ENCODE measurements at places on chromosomes 6 and 20.

GRCh38 chr6:89834884-89835792 is 5.5 kb downstream of the CASP8AP2 start:
- DNase-seq, result no peak

GRCh38 chr6:88538130-88538706 is 372.1 kb upstream of the CNR1 start:
- no peak for DNase-seq

- DNase-seq, result no peak
Measured at GRCh38 chr6:21634582-21634981, 41.0 kb downstream of the SOX4 start.

DNA sequence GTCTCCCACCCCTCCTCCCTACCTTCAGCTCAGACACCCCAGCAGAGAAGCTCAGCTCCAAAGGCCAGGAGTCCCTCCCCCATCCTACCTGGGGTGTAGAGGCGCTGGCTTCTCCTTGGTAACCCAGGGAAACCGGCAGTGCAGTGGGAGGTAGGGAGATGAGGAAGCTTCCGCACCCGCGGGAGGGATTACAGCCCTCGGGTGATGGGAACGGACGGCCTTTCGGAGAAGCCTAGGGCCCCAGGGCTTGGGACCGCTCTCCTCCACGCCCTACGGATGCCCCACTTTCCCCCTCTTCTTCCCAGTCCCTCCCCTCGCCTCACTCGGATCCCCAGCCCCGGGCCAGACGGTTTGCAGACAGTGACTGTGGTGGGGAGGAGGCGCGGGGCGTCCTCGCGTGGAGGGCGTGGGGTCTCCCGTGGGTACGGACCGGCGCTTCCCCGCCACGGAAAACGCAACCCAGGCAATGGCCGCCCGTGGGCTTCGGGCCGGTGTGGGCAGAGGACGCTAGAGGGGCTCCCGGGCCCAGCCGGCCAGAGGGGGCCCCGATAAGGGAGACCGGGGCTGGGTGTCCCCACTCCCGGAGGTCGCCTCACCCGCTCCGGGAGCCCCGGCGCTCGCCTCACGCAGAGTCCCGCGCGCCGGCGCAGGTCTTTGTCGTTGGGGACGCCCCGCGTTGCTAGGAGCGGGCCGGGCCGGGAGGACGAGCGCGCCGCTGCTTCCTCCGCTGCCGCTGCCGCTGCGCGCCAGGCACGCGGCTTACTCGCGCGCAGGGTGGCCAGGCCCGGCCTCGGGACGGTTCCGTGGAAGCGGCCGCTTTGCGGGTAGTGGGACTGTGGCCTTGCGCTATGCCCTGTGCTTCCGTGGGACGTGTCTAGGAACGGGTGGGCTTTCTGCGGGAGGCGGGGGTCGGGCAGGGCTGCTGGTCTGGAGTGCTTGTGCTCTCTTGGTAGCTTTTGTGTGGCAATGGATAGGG is 15.8 kb downstream of the AARS2 start:
- DNase-seq, result peak; percentile 50

DNA sequence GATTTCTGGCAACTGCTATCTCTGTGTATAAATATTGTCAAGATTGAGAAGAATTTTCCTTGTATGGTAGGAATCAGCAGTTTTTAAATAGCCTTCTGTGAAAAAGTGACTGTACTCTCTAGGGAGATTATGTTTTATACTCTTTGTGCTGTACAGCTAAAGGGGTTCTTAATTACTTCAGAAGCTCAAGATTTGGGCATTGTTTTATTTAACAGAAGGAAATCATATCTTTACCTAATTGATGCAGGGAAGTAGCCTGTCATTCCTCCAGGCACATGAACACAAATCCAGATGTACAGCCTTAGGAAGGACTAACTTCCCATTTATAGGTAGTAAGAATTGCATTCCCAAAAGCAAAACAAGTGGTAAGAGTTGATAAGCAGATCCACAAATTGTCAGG is 1.3 kb downstream of the CALHM5 start:
- DNase-seq, result no peak

GRCh38 chr20:25047766-25048165 is 10.2 kb downstream of the ACSS1 start:
- no peak for DNase-seq

GRCh38 chr20:53130795-53131194 is 158.6 kb downstream of the TSHZ2 start:
- DNase-seq, result no peak

All from stimulated activated CD4-positive, alpha-beta T cell treated with anti-CD3 and anti-CD28 coated beads, Interleukin-2, amount 100 ng/mL, for 48 hours (primary cell).